Airway epithelial cell (primary cell): ENCODE measurements at places on chromosomes 3 and 15. TPM values are rescaled to one million over a fixed set of nuclear protein-coding genes. Genes with fewer than 3 reads are reported as not detected.

Gene LMCD1
- total RNA-seq, result 8.4 and 9.7 TPM in 2 replicates

Gene VEPH1
- total RNA-seq, result under 0.01 and 0.49 TPM in 2 replicates

Gene DNASE1L3
- 0.21 TPM in 1 of 2 replicates, not detected in the other for total RNA-seq

Gene TTLL13
- total RNA-seq, result not detected in 2 replicates

Gene VGLL3
- total RNA-seq, result 0.65 and 2.2 TPM in 2 replicates

Gene CTXN2
- not detected in 2 replicates for total RNA-seq

Gene MASP1
- not detected in 2 replicates for total RNA-seq

Gene AHSG
- total RNA-seq, result 0.28 TPM in 1 of 2 replicates, not detected in the other

Gene DUOXA2
- total RNA-seq, result not detected in 2 replicates

Gene NR2E3
- total RNA-seq, result not detected in 2 replicates

Gene SNX22
- total RNA-seq, result 0.05 and 0.35 TPM in 2 replicates

Gene ZNF717
- total RNA-seq, result 7.4 and 8.8 TPM in 2 replicates

Gene ACVR2B
- total RNA-seq, result 1.3 and 1.8 TPM in 2 replicates
